Neural progenitor cell (in vitro differentiated cells): ENCODE measurements at places on chromosomes 2 and 18. TPM values are rescaled to one million over a fixed set of nuclear protein-coding genes. Genes with fewer than 3 reads are reported as not detected.

The CYP20A1 gene
- total RNA-seq: 15.1 and 17.8 TPM in 2 replicates

The DSG4 gene
- not detected in 2 replicates for total RNA-seq

The ALPG gene
- total RNA-seq: not detected in 2 replicates

The CLEC4F gene
- not detected in 2 replicates for total RNA-seq
